BJ (cell line): ENCODE measurements at places on chromosomes 16 and 17.

DNA sequence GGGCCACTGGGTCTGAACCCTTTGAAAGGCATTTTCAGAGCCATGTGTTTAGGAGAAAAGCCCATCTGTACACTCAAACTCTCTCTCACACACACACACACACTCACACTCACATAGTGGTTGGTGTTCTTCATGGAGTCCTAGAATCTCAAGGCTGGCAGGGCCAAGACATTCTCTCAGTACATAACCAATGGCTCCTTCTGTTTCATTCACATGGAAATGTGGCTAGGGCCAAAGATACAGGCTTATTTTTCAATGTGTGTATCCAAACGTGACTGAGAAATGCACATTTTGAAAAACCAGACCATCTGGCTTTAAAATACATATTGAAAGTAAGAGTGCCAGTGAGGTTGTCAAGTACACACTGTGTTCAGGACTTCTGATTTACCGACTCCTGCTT lies 59.0 kb upstream of the SALL1 start:
- no peak for DNase-seq

GRCh38 chr16:85611194-85611443 lies 2.0 kb upstream of the GSE1 start:
- no peak for DNase-seq

DNA sequence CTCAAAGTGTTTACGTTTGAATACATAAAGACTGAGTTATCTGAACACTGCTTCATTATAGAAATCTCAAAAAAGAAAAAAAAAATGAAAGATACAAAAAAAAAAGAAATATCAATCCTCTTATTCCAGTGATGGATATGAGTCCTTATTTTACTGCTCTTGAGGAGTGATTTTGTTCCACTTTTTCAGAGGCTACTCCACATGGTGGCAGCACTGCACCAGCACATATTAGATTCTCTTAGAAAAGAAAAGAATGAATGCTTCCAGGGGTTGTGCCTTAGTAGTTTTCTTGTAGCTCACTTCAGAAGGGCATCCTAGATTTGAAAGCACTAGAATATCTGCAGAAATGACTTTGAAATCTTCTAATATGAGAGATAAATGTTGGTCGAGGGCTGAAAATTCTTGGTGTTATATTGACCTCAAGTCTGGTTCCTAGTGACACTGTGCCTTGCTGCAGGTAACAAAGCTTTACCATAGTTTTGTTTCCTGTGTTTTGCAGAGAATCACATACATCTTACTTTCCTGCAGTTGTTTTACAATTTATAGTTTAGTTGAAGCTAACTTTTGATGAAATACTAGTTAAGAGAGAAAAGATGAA lies 25.9 kb downstream of the AP2B1 start:
- DNase-seq, result no peak

GRCh38 chr16:78311831-78312230 lies 212.4 kb downstream of the WWOX start:
- DNase-seq, result no peak

- DNase-seq, result no peak
Measured at GRCh38 chr17:75553295-75554110, 28.0 kb downstream of the LLGL2 start.

DNA sequence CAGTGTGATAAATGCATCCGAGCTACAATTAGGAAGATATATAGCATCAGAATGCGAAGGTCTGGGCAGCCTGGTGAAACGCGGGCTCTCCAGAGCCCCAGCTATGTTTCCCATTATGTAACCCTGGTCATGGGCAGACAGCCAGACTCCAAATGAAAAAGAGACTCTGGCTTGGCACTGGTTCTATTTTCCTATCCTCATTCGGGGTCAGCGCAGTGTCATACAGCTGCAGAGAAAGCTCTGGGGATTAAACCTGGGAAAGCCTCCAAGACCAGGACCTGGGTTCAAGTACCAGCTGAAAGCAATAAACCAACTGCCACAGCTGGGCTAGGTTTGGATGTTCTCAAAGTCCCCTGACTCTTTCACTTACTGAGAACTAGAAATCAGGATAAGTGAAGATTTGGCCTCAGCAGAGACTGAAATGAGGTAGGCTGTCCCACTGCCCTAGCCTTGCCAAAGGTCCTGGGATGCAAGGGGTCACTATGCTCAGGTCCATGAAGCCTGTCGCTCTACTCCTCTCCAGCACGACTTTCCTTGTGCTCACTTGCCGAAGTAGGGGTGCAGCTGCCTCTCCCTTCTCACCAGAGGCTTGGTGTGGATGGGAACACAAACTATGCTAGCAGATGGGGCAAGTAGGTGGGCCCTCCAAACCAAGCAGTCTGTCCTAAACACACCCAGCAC lies 123.8 kb downstream of the SMG6 start:
- DNase-seq, result peak; percentile 76

DNA sequence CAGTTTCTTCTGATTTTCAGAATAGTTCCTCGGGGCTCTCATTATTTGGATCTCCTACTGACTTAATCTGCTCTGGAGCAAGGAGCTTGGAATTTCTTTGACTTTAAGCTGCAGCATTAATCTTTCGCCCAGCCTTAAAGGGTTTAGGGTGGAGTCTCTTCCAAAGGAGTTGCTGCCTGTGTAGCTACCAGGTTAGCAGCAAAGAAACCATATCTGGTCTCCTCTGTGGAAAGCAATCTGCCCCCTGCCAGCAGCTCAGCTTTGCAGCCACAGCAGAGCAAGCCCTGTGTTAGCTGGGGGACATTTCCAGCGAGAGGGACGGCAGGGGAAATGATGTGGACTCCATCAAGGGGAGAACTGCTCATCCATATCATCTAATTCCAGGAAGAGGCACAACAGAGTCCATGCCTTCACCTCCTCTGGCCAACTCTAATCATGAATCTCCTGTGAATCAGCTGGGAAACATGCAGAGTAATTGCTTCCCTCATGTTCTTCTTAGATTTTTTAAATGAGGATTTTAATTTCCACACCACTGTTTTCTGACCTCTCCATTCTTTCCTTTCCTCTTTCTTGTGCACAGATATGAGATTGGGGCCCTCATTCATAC lies 827.6 kb upstream of the CA10 start:
- no peak for DNase-seq

GRCh38 chr17:34673995-34674890 lies 94.9 kb downstream of the TMEM132E start:
- no peak for DNase-seq

GRCh38 chr17:47252766-47253512 lies 688 bp upstream of the ITGB3 start:
- DNase-seq, result no peak

GRCh38 chr16:26905336-26905735 lies 161.4 kb upstream of the C16orf82 start:
- no peak for DNase-seq

- no peak for DNase-seq
Measured at GRCh38 chr17:48628649-48629410, 2.7 kb upstream of the HOXB9 start.

DNA sequence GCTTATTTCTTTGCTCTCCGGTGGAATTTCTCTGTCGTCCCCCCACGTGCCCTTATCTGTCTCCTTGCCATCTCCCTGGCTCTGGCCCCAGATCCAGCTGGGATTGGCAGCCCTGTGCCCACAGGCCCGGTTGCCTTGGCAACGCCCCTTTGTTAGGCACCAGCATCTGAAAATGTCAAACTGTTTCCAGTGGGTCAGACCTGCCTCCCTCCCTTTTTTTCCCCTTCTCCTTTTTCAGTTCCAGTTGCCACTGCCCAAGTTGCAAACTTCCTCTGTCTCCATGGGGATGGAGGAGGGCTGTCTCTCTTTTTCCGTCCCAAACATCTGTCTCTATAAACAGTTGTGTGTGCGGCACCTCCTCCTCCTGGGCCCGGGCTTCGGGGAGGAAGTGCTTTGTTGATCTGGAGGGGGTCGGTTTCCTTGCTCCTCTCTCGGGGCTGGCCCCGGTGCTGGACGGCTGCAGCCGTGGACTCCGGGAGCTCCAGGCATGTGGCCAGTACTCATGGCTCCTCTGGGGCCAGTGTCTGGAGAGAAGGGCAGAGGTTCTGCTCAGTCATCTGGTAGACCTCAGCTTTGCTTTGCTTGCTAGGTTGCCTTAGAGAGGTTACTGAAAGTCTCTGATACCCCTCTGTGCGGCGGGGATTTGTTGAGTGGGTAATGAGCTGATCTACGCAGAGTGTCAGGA lies 35.3 kb downstream of the SOCS3 start:
- peak; percentile 77 for DNase-seq

DNA sequence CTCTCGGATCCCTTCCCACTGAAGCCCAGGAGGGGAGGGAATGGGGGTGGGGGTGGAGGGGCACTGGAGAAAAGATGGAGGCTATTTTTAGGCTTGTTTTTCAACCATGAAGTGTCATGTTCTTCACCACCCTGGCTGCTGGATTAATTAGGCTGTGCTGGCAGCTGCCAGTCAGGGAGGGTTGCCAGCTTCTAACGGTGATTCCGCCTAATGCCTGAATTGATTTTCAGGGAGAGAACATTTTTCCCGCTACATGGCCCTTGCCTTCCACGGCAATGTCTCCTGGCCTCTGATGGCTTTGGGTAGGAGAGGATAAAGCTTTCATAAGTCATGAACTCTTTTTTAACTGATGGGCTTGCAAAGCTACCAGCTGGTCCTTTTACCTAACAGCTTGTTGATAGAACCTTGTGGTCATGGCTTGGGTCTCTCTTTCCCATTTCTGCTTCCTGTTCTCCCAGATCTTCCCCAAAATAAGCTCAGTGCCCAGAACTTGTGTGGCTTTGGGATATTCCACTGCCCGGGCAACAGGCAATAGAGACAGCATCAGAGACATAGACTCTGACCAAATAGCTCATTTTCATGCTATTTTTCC lies 167.4 kb downstream of the PITPNC1 start:
- DNase-seq, result no peak

- no peak for DNase-seq
Measured at GRCh38 chr16:82936941-82937551, 310.3 kb downstream of the CDH13 start.

DNA sequence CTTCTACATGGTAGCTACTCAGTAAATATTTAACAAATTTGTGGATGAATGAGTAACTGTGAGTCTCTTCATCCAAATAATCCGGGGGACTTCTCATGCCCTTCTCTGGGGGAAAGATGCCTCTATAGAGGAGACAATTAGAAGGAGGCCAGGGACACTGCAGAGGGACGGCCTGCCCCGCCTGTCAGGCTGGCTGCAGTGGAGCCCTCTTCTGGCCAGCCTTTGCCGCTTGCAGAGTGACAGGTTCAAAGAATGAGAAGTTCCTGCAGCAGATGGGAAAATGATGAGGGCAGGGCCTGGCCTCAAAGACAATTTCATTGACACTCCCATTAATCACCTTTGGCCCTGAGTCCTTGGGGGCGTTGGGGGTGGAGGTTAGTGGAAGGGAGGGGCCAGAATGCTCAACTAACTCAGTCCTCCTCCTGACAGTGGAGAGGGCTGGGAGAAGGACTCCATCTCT lies 339.0 kb downstream of the MAF start:
- no peak for DNase-seq

- DNase-seq, result no peak
Measured at GRCh38 chr17:74442670-74443515, 11.0 kb downstream of the GPRC5C start.

DNA sequence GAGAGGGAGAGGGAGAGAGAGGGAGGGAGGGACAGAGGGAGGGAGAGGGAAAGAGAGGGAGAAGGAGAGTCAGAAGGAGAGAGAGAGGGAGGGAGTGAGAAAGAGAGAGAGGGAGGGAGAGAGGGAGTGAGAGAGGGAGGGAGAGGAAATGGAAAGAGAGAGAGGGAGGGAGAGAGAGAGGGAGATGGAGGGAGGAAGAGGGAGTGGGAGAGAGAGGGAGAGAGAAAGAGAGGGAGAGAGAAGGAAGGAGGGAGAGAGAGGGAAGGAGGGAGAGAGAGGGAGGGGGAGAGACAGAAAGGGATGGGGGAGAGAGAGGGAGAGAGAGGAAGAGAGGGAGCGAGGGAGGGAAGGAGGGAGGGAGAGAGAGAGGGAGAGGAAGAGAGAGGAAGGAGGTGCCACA lies 72.8 kb downstream of the AXIN2 start:
- DNase-seq, result no peak
